ENCODE measurements at places on chromosomes 4 and X.

DNA sequence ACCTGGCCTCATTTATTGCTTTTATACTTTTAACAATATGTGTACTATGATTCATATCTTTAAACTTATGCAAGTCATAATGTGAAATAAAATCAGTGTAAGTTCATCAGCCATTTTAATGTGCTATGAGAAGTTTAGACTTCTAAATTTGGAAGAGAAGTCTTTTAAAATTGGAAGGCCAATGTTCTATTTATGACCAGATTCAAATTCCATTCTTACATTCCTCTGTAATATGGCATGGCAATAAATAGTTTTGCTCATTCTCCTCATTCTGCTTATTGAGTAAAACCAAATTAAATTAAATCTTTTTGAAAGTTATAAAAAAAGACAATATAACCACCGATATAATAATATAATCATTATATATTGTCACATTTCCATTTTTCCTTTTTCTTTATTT is 126.2 kb downstream of the SORBS2 start:
- ATAC-seq: no peak

GRCh38 chr4:73070074-73070390 is 516 bp upstream of the COX18 start:
- peak; percentile 1 for ATAC-seq

- no peak for ATAC-seq
Observed at GRCh38 chrX:118553042-118553710, 57.6 kb downstream of the DOCK11 start.

DNA sequence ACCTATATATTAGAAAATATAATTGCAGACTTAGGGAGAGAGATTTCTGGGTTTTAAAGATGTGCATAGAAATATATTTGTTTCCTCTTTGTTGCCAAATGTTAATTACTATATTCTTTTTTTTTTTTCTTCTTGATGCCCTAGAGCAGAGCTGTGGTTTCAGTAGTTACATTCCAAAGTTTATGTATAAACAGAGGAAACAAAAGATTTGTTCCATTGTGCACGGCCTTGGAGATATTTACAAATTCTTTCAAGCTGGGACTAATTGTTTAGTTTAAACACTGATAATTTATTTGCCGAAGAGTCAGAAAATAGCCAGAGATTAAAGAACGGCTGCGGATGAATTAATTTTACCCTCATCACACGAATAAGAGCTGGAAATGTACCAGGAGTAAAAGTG is 85.1 kb downstream of the USP46 start:
- no peak for ATAC-seq

GRCh38 chr4:139672215-139672614 is 6.6 kb downstream of the MGST2 start:
- no peak for ATAC-seq

GRCh38 chrX:35351212-35351611 is 408.6 kb downstream of the FAM47B start:
- no peak for ATAC-seq

- ATAC-seq: no peak
Observed at GRCh38 chr4:138460477-138461414, 218.6 kb upstream of the SLC7A11 start.

GRCh38 chrX:15405846-15406245 is 21.6 kb upstream of the VEGFD start:
- ATAC-seq: no peak

- ATAC-seq: no peak
Observed at GRCh38 chr4:166655705-166656104, 578.6 kb downstream of the SPOCK3 start.

DNA sequence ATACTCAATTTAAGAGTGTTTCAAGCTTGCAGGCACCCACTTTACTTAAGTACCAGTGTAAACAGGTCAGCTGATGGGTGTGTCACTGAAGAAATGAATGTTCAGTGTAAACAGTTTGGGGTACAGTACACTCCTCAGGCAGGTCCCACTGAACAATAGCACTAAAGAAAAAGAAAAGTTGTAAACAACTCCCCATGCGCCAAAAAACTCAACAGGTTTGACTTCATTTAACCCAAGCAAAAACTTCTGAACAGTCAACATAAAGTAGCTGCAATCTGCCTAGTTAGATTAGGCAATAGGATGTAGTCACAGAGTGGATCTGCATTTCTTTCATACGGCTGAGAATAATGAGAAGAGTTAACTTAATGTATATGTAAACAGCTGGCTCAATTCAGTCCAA is 93.2 kb downstream of the FAM13A start:
- ATAC-seq: no peak

DNA sequence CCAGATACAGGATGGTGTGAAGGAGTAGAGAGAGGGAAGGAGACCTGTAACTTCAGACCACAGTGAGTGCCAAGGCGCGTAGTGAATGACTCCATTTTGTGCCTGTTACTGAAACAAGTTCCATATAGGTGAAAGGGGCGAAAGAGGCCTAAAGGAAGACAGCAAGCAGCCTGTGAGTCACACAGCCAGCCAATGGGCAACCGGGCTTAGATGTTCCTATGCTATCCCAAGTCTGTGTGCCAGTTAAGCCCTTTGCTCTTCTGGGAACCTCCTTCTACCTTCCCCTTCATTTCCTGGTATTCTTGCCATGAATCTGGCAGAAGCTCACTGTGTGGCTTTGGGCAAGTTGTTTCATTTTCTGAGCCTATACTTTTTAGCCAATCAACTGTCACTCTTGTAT is 161.8 kb upstream of the LDB2 start:
- no peak for ATAC-seq

GRCh38 chr4:168487282-168488035 is 7.2 kb upstream of the DDX60L start:
- no peak for ATAC-seq

GRCh38 chrX:111743316-111743715 is 62.3 kb downstream of the ALG13 start:
- no peak for ATAC-seq

DNA sequence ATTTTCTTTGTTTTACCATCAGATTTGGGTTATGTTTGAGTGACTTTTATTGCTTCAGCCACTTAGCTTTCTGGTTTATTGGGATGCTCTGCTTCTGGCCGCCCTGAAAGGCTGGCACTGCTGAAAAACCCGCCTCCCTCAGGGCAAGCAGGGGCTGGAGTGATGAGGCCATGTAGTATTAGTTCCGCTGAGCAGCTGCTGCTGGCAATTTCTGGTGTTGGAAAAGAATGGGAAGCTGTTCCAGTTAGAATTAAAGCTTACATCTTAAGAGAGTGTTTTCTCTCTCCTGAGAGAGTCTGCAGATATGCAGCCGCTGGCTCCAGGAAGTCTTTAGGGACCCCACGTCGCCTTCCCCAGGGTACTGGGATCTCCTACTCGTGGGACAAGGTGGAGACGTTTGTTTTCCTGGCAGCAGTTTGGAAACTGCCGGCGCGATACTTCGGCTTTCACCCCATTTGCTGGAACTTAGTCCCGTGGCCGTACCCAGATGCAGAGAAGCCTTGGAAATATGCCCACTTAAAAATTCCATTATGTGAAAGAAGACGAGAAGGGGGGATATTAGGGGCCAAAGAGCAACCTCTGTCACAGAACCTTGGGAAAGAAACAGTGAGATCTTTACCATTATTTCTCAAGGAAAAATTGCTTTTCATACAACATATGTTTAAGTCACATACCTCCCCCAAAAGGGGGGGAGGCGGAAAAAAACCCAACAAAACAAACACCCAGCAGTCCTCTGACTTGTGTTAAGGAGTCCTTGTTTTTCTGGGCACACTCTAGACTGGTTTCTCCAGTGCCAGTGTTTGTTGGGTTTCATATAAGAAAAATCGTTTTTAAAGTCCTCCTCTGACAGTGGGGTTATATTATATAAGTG is 72.6 kb downstream of the TMEM131L start:
- ATAC-seq: no peak

DNA sequence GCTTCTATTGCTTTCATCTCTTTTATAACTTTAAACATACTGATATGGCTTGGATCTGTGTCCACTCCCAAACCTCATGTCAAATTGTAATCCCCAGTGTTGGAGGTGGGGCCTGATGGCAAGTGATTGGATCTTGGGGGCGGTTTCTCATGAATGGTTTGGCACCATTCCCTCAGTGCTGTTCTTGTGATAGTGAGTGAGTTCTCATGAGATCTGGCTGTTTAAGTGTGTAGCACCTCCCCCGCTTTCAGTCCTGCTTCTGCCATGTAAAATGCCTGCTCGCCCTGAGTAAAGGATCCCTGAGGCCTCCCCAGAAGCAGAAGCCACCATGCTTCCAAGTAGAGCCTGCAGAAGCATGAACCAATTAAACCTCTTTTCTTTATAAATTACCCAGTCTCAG is 17.7 kb downstream of the MND1 start:
- no peak for ATAC-seq

GRCh38 chr4:12118651-12119213 is 690.0 kb upstream of the HS3ST1 start:
- peak; percentile 60 for ATAC-seq

Data from stimulated activated memory B cell treated with anti-CD40 and anti-IgM and Interleukin-4, amounts not matched to agents 10 μg/mL and 1 μg/mL and 100 μg/mL, for 72 hours (primary cell).